RKO (cell line): ENCODE measurements at places on chromosomes 5 and 9.

- peak; percentile 84 for DNase-seq
Measured at GRCh38 chr9:71506821-71507220, 261.5 kb downstream of the CEMIP2 start.

DNA sequence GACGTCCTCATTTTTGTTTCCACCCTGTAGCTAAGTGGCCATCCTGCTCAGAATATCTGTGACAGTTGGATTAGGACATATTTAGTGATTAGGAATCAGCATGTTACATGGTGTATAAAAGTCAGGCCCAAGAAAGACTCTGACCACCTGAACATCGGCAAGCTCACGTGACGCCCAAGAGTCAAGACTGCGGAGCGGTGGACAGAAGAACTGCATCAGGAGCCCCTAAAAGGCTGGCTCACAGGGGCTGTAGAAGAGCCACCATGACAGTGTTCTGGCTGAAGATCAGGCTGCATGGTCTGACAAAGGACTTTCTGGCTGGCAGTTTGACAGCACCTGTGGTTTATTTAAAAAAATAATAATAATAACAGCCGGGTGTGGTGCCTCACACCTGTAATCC lies 185.3 kb downstream of the AUH start:
- DNase-seq, result no peak

DNA sequence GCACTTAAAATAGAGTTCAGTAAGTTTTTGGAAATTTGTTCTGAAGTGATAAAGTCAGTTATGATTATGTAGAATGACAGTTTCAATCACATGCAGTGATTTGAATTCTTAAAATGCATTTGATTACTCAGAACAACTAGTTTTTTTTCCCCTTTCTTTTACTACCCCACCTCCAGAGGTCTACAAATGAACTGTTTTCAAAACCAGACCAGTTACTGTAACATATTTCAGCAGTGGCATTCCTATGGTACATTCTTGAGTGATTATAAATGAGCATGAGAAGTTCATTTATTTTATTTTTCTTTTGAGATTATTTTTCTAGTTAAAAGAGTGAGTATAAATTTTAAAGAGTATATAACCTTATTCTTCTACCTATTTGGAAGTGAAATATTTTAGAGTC lies 71.6 kb downstream of the NNT start:
- no peak for DNase-seq

- DNase-seq, result no peak
Measured at GRCh38 chr5:19175776-19176570, 812.0 kb downstream of the CDH18 start.

- no peak for DNase-seq
Measured at GRCh38 chr5:150734579-150735384, 24.0 kb downstream of the DCTN4 start.

GRCh38 chr5:135112008-135112725 lies 78.1 kb upstream of the PITX1 start:
- no peak for DNase-seq

GRCh38 chr5:82307451-82307850 lies 29.3 kb upstream of the RPS23 start:
- no peak for DNase-seq

DNA sequence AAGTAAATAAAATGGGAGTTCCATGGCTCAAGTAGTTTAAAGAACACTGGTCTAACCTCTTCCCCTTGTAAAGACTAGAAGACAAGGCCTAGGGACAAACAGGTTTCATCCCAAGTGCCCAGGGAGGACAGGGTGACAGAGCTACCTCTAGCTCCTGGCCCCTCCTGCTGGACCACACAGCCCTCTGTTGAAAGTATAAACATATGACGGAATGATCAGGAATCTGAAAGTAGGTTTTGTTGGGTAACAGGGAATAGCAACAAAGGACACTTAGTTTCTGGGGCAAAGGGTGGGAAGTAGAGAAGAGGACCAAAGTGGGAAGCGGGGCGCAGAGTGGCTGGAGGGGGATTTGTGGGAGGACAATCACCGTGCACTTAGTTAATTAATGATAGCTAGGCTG lies 67.0 kb upstream of the DAB2IP start:
- DNase-seq, result no peak

DNA sequence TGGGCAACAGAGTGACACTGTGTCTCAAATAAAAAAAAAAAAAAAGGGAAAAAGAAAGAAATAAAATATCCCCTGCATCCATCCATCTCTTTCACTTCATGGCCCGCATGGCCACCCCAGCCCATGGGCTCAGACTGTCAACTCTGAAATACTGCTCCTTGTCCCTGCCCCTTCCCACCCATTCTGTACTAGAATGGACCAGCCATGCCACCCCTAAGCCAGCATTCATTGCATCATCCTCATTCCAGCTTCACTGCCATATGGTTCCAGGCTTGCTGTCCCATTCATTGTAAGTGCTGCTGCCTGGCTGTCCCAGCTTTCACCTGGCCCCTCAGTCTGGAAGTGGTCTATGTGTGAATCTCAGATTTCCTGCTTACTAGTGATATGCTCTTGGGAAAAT lies 46.2 kb downstream of the SPRY4 start:
- no peak for DNase-seq
